ENCODE measurements at places on chromosomes 16 and 17.
A peak's percentile ranks its signal among the peaks of the same experiment; 100 is the strongest.

DNA sequence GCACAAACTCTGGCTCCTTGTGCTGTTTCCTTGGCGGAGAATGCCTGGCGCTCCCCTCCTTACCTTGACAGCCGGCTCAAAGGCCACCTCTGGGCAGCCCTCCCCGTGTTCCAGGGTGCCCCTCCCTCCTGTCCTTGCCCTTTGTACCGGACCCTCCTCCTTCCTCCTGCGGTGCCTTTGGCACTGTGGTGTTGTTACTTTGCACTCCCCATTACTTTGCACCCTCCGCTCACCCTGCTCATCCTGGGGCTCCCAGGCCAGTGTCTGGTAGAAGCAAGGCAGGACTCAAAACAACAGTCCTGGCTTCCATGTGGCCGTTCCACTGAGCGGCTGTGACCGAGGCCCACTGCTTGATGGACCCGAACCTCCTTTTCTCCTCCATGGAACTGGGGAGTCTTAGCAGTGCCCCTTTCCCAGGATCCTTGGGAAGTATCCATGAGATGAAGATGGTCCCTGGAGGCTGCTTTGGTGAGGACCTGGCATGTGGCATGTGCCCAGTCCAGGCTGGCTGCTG lies 147.8 kb downstream of the CMIP start:
- DNase-seq: no peak

DNA sequence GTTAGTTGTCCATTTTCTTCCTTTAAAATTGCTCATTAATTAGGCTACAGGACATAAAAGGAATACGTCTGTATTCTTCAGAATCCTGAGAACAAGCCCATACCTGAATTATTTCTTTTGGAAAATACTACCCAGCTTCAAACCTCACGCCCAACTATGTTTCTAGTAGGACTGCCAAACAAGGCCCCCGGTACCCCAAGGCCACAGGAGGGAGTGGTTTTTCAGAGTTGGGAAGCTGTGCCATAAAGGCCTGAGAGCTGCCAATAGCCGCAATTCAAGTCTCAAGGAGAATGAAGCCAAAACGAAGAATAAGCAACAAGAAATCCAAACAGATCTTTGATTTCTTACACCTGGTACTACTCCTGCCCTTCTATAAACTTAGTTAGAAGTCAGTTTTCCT lies 48.3 kb downstream of the UBE2G1 start:
- DNase-seq: no peak

- no peak for DNase-seq
Measured at GRCh38 chr17:69086641-69087040, 25.9 kb upstream of the ABCA9 start.

DNA sequence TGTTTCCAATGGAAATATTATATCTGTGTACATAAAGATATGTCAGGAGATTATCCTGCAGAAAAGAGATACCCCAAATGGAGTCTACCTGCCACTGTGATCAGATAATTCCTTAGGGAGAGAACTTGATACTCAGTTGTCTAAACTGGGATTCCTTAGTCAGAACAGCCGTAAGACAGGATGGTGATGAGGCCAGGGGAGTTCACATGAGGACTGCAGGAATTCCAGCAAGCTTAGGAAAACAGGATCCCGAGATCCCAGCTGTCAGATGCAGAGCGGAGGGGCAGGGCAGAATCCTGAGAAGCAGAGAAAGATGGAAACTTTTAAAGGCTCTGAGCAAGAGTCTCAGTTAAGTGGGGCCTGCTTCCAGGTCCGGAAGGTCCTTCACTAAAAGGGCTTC lies 4.7 kb downstream of the KRABD2 start:
- no peak for DNase-seq

- no peak for DNase-seq
Measured at GRCh38 chr16:67208154-67208896, 9.4 kb downstream of the ELMO3 start.

DNA sequence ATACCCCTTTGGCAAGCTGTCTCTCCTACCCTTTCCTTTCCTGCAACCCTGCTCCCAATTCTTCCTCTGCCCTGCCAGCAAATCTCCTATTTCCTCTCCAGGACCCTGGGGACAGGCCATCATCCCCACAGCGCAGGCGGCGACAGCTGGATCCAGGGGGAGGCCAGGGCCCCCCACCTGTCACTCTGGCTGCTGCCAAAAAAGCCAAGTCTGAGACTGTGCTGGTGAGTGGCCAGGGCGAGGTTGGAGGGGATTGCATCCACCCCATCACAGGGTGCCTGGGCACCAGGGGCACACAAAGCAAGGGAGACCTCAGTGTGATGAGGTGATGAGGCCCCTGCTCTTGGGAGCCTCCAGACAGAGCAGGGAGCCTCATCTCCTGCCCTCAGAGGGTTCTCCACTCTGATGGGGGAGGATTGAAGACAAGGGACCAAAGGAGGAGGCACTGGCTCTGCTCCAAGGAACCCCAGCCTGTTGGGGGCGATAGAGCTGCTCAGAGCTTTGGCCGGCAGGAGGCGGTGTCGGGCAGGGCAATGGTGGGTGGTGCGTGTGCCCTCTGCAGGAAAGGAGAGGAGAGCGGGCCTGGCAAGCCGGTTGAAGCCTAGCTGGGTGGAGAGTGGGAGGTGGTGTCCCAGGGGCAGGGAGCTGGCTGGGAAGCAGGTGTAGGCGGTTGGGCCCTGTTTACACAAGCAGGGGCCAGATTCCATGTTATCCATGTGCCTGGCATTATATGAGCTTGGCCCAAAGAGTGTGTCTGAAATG lies 15.6 kb upstream of the PDK2 start:
- DNase-seq: no peak

DNA sequence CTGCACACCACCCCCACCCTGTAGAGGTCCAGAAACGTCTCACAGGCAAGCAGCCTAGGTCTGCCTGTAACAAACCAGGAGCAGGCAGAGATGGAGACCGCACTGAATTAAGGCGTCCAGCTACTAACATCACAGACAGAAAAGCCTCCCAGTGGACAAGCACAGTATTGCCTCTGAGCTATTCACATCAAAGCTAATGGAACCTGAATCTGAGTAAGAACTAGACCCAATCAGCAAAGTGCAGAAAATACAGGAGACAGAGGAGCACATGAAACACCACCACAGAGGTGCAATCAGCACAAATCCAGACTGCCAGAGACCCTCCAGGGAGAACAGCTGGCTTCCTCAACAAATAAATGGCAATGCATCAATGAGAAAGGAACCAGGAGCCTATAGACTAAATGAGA lies 22.2 kb upstream of the PEMT start:
- DNase-seq: no peak

DNA sequence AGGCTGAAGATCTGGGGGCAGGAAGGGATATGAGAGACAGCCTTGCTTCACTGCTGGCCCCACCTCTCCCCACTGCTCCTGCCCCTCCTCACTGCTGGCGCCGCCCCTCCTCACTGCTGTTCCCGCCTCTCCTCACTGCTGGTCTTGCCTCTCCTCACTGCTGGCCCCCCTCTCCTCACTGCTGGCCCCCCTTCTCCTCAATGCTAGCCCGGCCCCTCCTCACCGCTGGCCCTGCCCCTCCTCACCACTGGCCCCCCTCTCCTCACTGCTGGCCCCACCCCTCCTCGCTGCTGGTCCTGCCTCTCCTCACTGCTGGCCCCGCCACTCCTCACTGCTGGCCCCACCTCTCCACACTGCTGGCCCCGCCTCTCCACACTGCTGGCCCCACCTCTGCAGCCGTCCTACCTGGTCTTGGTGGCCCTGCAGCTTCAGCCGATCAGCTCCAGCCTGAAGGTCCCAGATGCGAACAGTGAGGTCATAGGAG lies 9.5 kb upstream of the PAM16 start:
- no peak for DNase-seq

- DNase-seq: no peak
Measured at GRCh38 chr17:81471818-81472456, 40.7 kb downstream of the ACTG1 start.

DNA sequence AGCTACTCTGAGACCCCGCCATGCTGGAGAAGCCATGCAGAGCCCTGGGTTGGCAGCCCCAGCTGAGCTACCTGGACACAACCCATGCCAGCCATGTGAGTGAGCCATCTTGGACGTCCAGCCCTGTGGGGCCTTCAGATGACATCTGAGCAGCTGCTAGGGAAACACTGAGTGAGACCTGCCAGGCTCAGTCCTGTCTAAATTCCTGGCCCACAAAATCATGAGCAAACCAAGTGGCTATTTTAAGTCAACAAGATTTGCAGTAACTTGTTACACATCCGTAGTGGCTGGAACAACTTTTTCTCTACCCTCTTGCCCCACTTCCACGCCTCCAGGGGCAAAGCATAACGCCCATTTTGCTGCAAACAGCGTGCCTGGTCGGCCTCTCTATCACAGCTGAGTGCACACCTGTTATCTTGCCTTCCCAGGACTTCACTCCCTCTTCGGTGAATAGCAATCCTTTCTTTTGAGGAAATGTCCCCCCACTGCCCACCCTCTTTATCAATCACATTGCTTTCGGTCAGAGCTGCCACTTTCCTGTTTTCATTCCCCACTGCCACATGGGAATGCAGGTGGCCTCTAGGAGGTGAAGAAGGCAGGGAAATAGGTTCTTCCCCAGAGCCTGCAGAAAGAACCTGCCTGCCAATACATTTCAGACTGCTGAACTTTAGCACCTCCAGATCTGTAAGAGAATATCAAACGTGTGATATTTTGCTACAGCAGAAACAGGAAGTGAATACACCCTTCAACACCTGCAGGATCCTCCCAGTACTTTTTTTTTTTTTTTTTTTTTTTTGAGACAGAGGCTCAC lies 7.4 kb upstream of the SCIMP start:
- no peak for DNase-seq

DNA sequence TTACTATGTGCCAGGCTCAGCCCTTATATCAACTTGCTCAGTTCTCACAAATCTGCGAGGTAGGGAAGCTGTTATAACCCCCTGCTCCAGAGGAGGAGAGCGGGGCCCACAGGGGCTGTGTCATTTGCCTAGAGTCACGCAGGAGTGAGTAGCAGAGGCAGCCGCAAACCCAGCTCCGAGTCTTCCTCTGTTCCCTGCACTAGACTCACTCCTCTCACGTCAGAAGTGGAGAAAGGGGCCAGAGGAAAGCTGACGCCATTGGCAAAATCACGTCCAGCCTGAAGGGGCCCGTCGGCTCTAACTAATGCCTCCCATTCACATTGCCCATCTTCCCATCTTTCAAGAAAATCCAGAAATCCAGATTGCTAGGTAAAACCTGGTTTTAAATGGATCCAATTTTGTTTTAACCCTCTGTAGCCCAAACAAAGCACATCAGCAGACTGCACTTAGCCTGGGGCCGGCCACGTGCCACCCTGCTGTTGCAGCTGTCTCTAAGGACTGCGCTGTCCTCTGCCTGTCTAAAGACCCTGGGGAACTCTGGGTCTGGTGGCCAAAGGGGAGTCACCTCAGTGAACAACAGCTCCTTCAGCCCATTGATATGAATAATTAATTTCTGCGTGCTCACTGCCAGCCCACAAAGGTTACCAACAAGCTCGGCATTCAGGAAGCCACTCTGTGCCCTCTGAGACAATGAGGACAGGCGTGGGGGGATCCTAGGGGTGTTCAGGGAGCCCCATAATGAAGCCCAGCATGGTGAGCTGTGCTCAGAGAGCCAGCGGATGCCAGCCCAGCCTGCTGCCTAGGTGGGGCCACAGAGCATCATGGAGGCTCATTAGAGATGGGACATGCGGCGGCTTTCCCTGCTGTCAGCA lies 36.7 kb upstream of the ABR start:
- DNase-seq: no peak

DNA sequence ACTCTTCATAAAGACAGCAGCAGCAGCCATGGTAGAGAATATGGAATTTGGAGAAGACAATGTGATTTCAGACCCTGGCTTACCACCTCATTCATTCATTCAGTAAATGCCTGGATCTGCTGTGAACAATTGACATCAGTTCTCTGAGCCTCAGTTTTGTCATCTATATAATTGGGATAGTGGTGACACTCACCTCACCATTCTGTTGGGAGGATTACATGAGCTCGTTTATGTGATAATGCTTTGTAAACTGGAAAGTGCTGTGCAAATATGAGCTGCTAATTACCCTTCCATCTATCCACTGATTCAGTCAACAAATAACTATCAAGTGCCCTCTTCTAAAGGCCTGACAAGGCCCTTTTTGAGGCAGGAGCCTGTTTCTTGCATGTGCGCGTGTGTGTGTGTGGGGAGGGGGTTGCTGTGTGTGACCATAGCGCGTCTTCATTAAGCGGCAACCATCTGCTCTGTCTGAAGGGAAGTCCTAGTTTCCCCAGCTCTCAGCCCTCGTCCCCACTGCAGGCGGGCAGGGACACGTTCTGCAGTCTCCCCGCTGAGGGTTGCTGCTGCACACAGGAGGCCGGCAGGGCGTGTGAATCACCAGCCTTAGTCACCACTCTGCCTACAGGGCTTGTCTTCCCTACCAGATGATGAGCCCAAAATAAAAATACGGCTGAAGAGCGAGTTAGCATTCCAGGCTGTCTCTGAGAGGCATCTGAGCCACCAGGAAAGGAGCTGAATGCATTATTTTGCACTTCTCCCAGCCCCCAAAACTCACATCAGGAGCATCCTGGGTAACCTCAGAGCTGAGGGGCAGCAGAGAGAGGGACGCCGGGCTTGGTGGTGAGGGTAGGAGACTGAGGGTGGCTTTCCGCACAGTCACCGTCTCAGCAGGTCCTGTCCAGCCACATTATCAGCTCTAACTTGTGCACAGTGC lies 19.9 kb downstream of the ARL4D start:
- DNase-seq: peak; percentile 29

DNA sequence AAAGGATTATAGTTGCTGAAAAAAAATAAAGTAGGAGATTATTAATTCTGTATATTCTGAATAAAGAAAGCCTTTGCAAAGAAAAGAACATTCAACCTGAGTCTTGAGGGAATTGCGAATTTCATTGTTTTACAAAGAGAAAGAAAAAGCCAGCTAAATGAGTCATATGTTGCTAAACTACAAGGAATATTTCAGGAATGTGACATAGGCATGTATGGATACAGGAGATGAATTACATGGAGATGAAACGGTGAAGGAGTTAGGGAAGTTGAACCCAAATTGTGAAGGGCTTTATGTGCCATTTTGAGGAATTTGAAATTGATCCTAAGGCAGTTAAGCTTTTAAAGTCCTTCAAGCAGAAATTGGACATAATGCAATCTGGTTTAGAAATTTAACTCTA lies 177.3 kb upstream of the RBL2 start:
- DNase-seq: no peak

DNA sequence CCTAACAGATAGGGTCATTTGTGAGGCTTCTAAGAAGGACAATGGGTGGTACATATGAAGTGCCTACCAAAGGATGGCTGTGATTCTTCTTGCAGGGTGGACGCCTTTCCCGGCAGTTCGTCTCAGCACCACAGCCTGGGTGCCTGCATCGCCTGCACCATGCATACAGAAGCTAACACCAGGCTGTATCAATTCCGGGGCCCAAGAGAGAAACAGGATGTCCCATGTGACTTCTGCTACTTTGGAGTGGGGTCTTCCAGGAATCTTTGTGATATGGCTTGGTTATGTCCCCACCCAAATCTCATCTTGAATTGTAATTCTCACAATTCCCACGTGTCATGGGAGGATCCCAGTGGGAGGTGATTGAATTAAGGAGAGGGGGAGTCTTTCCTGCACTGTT lies 251.6 kb upstream of the TNRC6C start:
- DNase-seq: no peak

GRCh38 chr16:29770250-29770929 lies 7.7 kb upstream of the ZG16 start:
- no peak for DNase-seq

GRCh38 chr17:66677201-66677981 lies 157.5 kb upstream of the CACNG5 start:
- no peak for DNase-seq

GRCh38 chr17:37182786-37183465 lies 192.9 kb upstream of the C17orf78 start:
- DNase-seq: no peak

All from SIG-M5 (cell line).